G401 (cell line): ENCODE measurements at places on chromosomes 12 and 14. TPM values are rescaled to one million over a fixed set of nuclear protein-coding genes. Genes with fewer than 3 reads are reported as not detected.

Gene PPM1H
- total RNA-seq, result 42.6 and 65.7 TPM in 2 replicates

Gene TEAD4
- total RNA-seq, result 34.3 and 35.9 TPM in 2 replicates

Gene CCDC175
- total RNA-seq, result not detected in 2 replicates

Gene IRAK3
- total RNA-seq, result not detected in 2 replicates

Gene KRT6C
- total RNA-seq, result not detected in 2 replicates
